ENCODE measurements at places on chromosomes 12 and 14. TPM values are rescaled to one million over a fixed set of nuclear protein-coding genes. Genes with fewer than 3 reads are reported as not detected.

DNA sequence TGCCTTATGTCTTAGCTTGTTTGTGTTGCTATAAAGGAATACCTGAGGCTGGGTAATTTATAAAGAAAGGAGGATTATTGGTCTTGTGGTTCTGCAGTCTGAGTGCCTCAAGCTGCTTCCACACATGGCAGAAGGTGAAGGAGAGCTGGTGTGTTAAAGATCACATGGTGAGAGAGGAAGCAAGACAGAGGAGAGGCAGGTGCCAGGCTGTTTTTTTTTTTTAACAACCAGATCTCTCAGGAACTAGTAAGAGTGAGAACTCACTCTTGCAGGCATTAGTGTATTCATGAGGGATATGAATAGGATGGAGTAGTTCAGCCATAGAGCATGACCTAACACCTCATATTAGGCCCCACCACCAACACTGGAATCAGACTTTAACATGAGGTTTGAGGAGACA, 123.4 kb downstream of the CMAS start:
- peaks cover 12% of the 10 kb centered on the region for H3K4me1 ChIP-seq
- DNase-seq: no peak
- H3K27me3 ChIP-seq: no peaks in the 10 kb centered on the region
- no peaks in the 10 kb centered on the region for H3K36me3 ChIP-seq
- no peak overlapping the region for H3K27ac ChIP-seq
- no peak overlapping the region for H3K4me3 ChIP-seq

- no peaks in the 10 kb centered on the region for H3K27me3 ChIP-seq
- peaks cover 47% of the 10 kb centered on the region for H3K36me3 ChIP-seq
- H3K4me3 ChIP-seq: no peak overlapping the region
- DNase-seq: no peak
- peaks cover 20% of the 10 kb centered on the region for H3K4me1 ChIP-seq
Observed at GRCh38 chr14:34843011-34843554, 32.1 kb downstream of the BAZ1A start.

GRCh38 chr12:92133171-92133570, 12.5 kb downstream of the BTG1 start:
- peaks cover 63% of the 10 kb centered on the region for H3K36me3 ChIP-seq
- peak overlapping the region; percentile 35 for H3K4me3 ChIP-seq
- H3K27me3 ChIP-seq: no peaks in the 10 kb centered on the region
- H3K27ac ChIP-seq: peak overlapping the region; percentile 96
- H3K4me1 ChIP-seq: peaks cover 90% of the 10 kb centered on the region

DNA sequence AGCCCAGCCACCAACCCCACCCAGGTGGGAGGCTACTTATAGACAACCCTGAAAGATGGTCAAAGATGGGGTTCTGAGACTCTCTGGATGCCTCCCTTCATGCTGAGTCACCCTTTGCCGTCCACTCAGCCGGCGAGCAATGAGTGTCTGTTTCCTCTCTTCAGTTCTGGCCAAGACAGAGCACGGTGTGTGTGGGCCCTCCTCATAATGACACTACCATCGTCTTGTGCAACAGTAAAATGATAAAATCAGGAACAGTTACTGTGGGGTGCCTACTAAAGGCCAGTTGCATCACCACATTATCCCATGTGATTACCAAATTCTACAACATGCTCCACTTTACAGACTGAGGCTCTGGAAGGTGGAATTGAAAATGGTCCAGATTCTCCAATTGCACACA, 7.0 kb upstream of the BDKRB1 start:
- H3K4me1 ChIP-seq: no peaks in the 10 kb centered on the region
- DNase-seq: no peak
- H3K4me3 ChIP-seq: no peak overlapping the region
- no peaks in the 10 kb centered on the region for H3K36me3 ChIP-seq

- DNase-seq: peak; percentile 68
- H3K36me3 ChIP-seq: peaks cover 23% of the 10 kb centered on the region
- peak overlapping the region; percentile 89 for H3K4me3 ChIP-seq
- H3K27me3 ChIP-seq: no peaks in the 10 kb centered on the region
- peak overlapping the region; percentile 77 for H3K27ac ChIP-seq
Observed at GRCh38 chr14:31206536-31207286, 882 bp downstream of the HECTD1 start.

GRCh38 chr12:119809023-119809422, 68.1 kb downstream of the CIT start:
- no peak overlapping the region for H3K4me3 ChIP-seq
- DNase-seq: no peak
- H3K4me1 ChIP-seq: peaks cover 4% of the 10 kb centered on the region

DNA sequence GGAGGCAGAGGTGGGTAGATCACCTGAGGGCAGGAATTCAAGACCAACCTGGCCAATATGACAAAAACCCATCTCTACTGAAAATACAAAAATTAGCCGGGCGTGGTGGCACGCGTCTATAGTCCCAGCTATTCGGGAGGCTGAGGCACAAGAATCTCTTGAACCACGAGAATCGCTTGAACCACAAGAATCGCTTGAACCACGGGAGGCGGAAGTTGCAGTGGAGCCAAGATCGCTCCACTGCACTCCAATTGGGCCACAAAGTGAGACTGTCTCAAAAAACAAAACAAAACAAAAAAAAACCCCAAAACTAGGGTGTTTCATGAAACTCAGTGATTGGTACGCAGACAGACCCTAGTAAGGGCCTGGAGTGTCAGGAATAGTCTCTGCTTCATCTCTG, 6.4 kb upstream of the ARF6 start:
- H3K27ac ChIP-seq: no peak overlapping the region
- H3K4me1 ChIP-seq: peaks cover 21% of the 10 kb centered on the region
- DNase-seq: no peak
- no peaks in the 10 kb centered on the region for H3K27me3 ChIP-seq

DNA sequence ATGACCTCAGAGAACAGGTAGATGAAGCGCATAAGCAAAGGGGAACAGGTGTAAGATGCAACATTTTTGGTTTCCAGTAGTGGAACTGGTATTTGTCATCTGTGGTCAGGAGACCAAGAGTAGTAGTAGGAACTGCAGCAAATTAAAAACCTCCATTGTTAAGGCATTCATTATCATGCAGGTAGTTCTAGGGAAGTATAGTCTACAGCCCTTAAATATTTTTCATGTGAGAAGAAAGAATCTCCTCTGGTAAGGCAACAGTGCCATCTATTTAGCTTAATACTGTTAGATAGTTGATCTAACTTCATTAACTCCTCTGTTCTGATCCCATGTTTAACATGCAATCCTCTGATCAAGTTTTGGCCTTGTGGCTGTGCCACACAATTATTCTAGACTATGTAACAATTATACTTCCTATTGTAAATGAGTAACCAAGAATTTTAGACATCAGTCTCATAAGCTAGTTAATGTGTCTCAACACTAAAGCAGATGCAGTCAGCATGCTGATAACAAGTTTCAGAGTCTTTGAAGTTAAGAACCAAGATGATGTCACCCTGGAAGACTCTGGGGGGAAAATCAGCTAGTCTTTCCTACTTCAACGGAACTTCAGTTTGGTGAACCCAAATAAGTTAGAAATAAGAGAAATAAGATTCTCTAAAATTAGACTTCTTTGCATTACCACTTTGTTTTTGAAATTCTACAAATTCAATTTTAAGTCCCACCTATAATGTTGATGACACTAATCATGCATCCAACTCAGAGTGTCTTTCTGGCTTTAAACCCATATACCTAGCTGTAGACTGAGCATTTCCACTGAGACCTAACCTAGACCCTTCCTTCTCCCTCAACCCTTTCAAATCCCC, 70.9 kb downstream of the STXBP6 start:
- H3K27me3 ChIP-seq: peaks cover 24% of the 10 kb centered on the region
- no peaks in the 10 kb centered on the region for H3K36me3 ChIP-seq
- no peak for DNase-seq
- no peaks in the 10 kb centered on the region for H3K4me1 ChIP-seq

GRCh38 chr14:32939254-32940065, 781 bp downstream of the NPAS3 start:
- DNase-seq: peak; percentile 50
- H3K27ac ChIP-seq: no peak overlapping the region
- peaks cover 74% of the 10 kb centered on the region for H3K27me3 ChIP-seq
- no peaks in the 10 kb centered on the region for H3K36me3 ChIP-seq
- H3K4me3 ChIP-seq: peak overlapping the region; percentile 73

DNA sequence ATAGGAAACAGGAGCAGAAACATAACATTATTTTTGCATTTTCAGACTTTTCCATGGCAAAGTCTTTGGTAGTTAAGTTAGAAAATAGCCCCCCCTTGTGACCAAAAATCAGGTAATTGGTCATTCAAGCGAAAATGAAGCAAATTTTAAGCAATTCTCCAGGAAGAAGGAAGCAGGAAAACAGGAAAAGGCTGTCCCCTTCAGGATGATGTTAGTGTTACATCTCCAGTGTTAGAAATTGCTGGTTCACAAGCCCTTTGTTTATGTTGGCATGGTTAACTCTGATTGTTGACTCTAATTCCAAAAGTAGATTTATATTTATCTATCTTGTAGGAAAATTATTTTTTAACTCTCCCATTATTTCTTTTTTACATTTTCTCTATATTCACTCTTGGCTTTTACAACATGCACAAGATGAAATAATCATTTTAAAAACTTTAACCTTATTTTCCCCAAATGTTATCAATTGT, 18.8 kb upstream of the GAS2L3 start:
- DNase-seq: no peak
- H3K4me3 ChIP-seq: no peak overlapping the region
- H3K27me3 ChIP-seq: peaks cover 6% of the 10 kb centered on the region
- H3K27ac ChIP-seq: no peak overlapping the region
- no peaks in the 10 kb centered on the region for H3K4me1 ChIP-seq
- no peaks in the 10 kb centered on the region for H3K36me3 ChIP-seq

GRCh38 chr14:105666420-105666819, 140.0 kb downstream of the TMEM121 start:
- no peak for DNase-seq
- H3K4me3 ChIP-seq: no peak overlapping the region
- H3K27ac ChIP-seq: no peak overlapping the region
- no peaks in the 10 kb centered on the region for H3K36me3 ChIP-seq

GRCh38 chr14:61973981-61974380, 211.8 kb downstream of the SNAPC1 start:
- DNase-seq: no peak
- no peaks in the 10 kb centered on the region for H3K36me3 ChIP-seq
- H3K27me3 ChIP-seq: peaks cover 28% of the 10 kb centered on the region
- no peak overlapping the region for H3K4me3 ChIP-seq
- H3K4me1 ChIP-seq: no peaks in the 10 kb centered on the region

GRCh38 chr14:34971381-34971780, 11.4 kb upstream of the SRP54 start:
- H3K27me3 ChIP-seq: no peaks in the 10 kb centered on the region
- DNase-seq: no peak
- H3K4me1 ChIP-seq: peaks cover 26% of the 10 kb centered on the region
- H3K4me3 ChIP-seq: no peak overlapping the region

DNA sequence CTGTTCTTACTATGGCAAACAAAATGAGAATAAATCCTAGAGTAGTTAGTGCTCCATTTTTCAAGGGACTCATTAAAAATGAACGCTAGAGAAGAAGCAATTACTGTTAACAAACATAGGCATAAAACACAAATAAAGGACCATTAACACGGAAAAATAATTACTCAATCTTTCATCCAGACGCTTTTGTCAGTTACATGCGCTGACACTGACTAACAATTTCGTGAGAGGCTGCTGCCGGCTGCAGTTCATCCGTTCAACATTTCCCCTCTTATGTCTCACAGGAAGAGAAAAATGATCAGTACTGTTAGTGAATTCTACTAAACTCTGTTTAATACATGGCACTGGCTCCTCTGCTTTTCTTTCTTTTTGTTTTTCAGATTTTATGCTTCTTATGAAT, 472.7 kb upstream of the FLRT2 start:
- no peaks in the 10 kb centered on the region for H3K4me1 ChIP-seq
- H3K36me3 ChIP-seq: no peaks in the 10 kb centered on the region
- DNase-seq: no peak
- H3K27ac ChIP-seq: no peak overlapping the region

DNA sequence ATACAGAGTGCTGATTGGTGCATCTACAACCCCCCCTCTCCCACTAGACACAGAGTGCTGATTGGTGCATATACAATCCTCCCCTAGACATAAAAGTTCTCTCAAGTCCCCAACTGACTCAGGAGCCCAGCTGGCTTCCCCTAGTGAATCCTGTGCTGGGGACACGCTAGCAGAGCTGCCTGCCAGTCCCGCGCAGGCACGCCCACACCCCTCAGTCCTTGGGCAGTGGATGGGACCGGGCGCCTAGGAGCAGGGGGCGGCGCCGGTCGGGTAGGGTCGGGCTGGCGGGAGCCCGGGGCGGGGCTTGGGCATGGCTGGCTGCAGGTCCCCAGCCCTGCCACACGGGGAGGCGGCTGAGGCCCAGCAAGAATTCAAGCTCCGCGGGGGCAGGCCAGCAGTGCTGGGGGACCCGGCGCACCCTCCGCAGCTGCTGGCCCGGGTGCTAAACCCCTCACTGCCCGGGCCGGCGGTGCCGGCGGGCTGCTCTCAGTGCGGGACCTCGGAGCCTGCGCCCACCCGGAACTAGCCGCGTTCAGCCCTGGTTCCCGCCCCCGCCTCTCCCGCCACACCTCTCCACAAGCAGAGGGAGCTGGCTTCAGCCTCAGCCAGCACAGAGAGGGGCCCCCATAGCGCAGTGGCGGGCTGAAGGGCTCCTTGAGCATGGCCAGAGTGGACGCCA, 64.3 kb upstream of the DDHD1 start:
- H3K4me1 ChIP-seq: peaks cover 9% of the 10 kb centered on the region
- peak overlapping the region; percentile 46 for H3K27ac ChIP-seq
- H3K36me3 ChIP-seq: no peaks in the 10 kb centered on the region
- DNase-seq: peak; percentile 89
- H3K4me3 ChIP-seq: peak overlapping the region; percentile 83
- H3K27me3 ChIP-seq: no peaks in the 10 kb centered on the region

GRCh38 chr14:100791348-100791735, 34.6 kb upstream of the MEG3 start:
- H3K27ac ChIP-seq: no peak overlapping the region
- H3K36me3 ChIP-seq: no peaks in the 10 kb centered on the region
- no peak for DNase-seq
- peaks cover 5% of the 10 kb centered on the region for H3K27me3 ChIP-seq

Gene AMN1
- 3.7 TPM for total RNA-seq

Gene PLXNC1
- total RNA-seq: 4.7 TPM

Gene BEGAIN
- 5.9 TPM for total RNA-seq

Gene PAPLN
- total RNA-seq: 0.10 TPM

Gene IL26
- total RNA-seq: 0.21 TPM

Gene DICER1
- total RNA-seq: 53.1 TPM

Gene MANSC1
- total RNA-seq: 0.76 TPM

Gene PIP4P1
- 28.7 TPM for total RNA-seq

Gene ACSM4
- not detected for total RNA-seq

Gene SOS2
- 13.6 TPM for total RNA-seq

All from activated naive CD8-positive, alpha-beta T cell treated with anti-CD3 and anti-CD28 coated beads for 36 hours (primary cell).